Endothelial cell of umbilical vein (primary cell): ENCODE measurements at places on chromosomes 3 and 15. TPM values are rescaled to one million over a fixed set of nuclear protein-coding genes. Genes with fewer than 3 reads are reported as not detected.
A peak's percentile ranks its signal among the peaks of the same experiment; 100 is the strongest.

DNA sequence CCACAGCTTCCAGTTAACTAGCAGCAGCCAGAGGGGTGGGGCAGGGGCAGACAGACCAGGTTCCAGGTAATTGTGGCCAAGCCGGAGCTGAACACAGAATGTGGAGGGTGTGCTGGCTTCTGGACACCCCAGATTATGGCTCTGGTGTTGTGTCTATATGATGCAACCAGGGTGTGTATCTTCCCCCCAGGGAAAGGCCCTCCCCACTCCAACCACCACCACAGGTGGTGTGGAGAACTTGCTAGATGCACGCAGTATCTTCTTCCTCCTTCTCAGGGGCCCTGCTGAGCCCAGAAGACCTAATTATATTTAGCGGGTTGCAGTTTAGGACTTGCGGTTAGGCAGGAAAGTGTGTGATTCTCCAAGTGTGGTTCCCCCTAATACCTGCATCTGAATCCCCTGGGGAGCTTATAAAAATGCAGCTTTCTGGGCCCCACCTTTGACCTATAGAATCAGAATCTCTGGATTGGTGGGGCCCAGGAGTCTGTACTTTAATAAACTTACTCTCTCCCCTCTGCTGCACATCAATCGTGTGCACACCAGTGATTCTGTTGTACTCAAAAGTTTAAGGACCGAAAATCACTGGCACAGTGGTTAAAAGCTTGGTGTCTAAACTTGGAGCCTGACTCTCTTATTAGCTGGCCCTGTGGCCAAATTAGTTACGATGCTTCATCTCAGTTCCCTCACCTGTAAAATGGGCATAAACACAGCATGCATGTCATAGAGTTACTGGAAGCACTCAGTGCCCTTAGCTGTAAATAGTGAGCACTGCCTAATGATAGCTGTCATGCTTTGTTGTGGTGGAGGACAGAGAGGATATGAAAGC is 379.1 kb upstream of the PROK2 start:
- DNase-seq, result no peak
- no peak overlapping the region for H3K27ac ChIP-seq
- H3K4me1 ChIP-seq, result no peaks in the 10 kb centered on the region
- peaks cover 2% of the 10 kb centered on the region for H3K27me3 ChIP-seq

NLGN1 gene
- total RNA-seq, result 16.3 and 18.1 TPM in 2 replicates

- DNase-seq, result peak; percentile 33
- H3K27me3 ChIP-seq, result no peaks in the 10 kb centered on the region
- peak overlapping the region; percentile 88 for H3K27ac ChIP-seq
- H3K4me1 ChIP-seq, result peaks cover 38% of the 10 kb centered on the region
- peak overlapping the region; percentile 92 for H3K4me3 ChIP-seq
Measured at GRCh38 chr3:98900265-98901118, 1.0 kb downstream of the DCBLD2 start.

- no peak overlapping the region for H3K27ac ChIP-seq
- no peaks in the 10 kb centered on the region for H3K4me1 ChIP-seq
- H3K4me3 ChIP-seq, result no peak overlapping the region
Measured at GRCh38 chr3:179801856-179802255, 149.0 kb downstream of the USP13 start.

GRCh38 chr3:122076491-122077292 is 21.5 kb downstream of the CD86 start:
- peak; percentile 43 for DNase-seq
- no peaks in the 10 kb centered on the region for H3K36me3 ChIP-seq
- peaks cover 5% of the 10 kb centered on the region for H3K4me1 ChIP-seq

DNA sequence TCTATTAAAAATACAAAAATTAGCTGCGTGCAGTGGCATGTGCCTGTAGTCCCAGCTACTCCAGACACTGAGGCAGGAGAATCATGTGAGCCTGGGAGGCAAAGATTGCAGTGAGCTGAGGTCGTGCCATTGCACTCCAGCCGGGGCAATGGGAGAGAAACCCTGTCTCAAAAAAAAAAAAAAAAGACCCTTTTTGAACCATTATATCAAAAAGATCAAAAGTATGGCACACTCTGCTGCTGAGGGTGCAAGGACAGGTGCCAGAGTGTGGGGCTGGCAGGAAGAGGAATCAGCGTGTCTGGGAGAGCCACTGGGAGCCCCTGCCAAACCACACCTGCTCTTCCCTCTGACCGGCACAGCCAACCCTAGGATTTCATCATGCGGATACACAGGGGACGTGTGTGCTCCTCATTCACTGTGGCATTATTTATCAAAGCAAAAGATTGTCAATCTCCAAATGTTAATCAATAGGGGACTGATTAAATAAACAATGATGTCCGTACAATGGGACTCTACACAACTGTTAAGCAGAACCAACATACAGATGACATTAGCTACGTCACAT is 147.3 kb upstream of the TLE3 start:
- no peak overlapping the region for H3K4me3 ChIP-seq
- H3K27me3 ChIP-seq, result no peaks in the 10 kb centered on the region
- no peak for DNase-seq
- no peak overlapping the region for H3K27ac ChIP-seq
- H3K4me1 ChIP-seq, result no peaks in the 10 kb centered on the region

CSNK1G1 gene
- total RNA-seq, result 25.9 and 31.7 TPM in 2 replicates

DNA sequence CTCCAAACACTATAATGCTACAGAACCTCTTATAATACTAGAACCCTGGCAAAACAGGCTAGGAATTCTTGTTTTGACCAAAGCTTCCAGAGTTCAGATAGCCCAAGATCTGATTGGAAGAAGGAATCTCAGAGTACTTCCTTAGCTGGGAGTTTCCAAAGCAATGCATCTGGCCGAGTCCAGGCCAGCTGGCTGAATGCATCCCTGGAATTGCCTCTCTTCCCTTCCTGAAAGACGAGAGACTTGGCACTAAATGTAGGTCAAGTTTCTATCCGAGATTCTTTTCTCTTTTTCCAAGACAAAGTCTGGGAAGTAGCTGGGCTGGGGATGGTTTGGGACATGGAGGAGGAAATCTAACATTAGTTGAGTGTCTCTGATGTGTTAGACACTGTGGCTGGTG is 68.7 kb upstream of the ADPGK start:
- H3K4me3 ChIP-seq, result no peak overlapping the region
- H3K36me3 ChIP-seq, result no peaks in the 10 kb centered on the region
- no peaks in the 10 kb centered on the region for H3K27me3 ChIP-seq
- H3K4me1 ChIP-seq, result no peaks in the 10 kb centered on the region
- H3K27ac ChIP-seq, result no peak overlapping the region

- no peaks in the 10 kb centered on the region for H3K27me3 ChIP-seq
- H3K36me3 ChIP-seq, result no peaks in the 10 kb centered on the region
- no peak for DNase-seq
- peaks cover 30% of the 10 kb centered on the region for H3K4me1 ChIP-seq
- H3K27ac ChIP-seq, result peak overlapping the region; percentile 69
- H3K4me3 ChIP-seq, result no peak overlapping the region
Measured at GRCh38 chr3:153600896-153601295, 438.9 kb downstream of the RAP2B start.

- H3K4me3 ChIP-seq, result no peak overlapping the region
- H3K27ac ChIP-seq, result no peak overlapping the region
- no peaks in the 10 kb centered on the region for H3K4me1 ChIP-seq
- DNase-seq, result no peak
- H3K36me3 ChIP-seq, result peaks cover 5% of the 10 kb centered on the region
Measured at GRCh38 chr15:78171864-78172472, 22.8 kb downstream of the IDH3A start.

HYKK gene
- 2.1 and 2.7 TPM in 2 replicates for total RNA-seq

SLC9C1 gene
- 0.09 TPM in 1 of 2 replicates, not detected in the other for total RNA-seq

- no peaks in the 10 kb centered on the region for H3K36me3 ChIP-seq
- no peaks in the 10 kb centered on the region for H3K27me3 ChIP-seq
- no peaks in the 10 kb centered on the region for H3K4me1 ChIP-seq
- H3K27ac ChIP-seq, result no peak overlapping the region
- DNase-seq, result no peak
Measured at GRCh38 chr3:106058475-106058874, 189.7 kb upstream of the CBLB start.

ITGA11 gene
- 0.18 and 0.58 TPM in 2 replicates for total RNA-seq

DNA sequence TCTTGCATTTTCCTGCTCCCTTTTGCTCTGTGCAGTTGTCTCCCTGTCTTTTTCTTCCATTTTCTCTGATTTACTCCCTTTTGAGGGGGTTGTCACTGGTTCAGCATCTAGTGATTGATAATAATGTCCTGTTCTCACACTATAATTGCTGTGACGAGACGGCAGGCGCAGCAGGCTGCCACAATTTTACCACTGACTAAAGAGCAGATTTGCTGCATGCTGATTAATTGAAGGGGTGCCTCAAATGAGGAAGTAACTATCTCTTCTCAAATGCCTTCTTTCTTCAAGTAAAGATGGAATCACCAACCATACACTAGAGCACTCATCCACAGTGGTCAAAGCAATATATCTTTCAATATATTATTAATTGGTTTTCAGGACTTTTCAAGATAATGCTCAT is 219.3 kb downstream of the CBLB start:
- H3K4me1 ChIP-seq, result no peaks in the 10 kb centered on the region
- no peaks in the 10 kb centered on the region for H3K36me3 ChIP-seq
- no peaks in the 10 kb centered on the region for H3K27me3 ChIP-seq

- H3K36me3 ChIP-seq, result no peaks in the 10 kb centered on the region
- no peak overlapping the region for H3K27ac ChIP-seq
- H3K27me3 ChIP-seq, result no peaks in the 10 kb centered on the region
- no peak for DNase-seq
- no peak overlapping the region for H3K4me3 ChIP-seq
Measured at GRCh38 chr15:67746450-67746849, 78.9 kb upstream of the SKOR1 start.

GRCh38 chr3:55170444-55170843 is 242.6 kb upstream of the LRTM1 start:
- no peak for DNase-seq
- no peaks in the 10 kb centered on the region for H3K4me1 ChIP-seq
- no peaks in the 10 kb centered on the region for H3K27me3 ChIP-seq

DNA sequence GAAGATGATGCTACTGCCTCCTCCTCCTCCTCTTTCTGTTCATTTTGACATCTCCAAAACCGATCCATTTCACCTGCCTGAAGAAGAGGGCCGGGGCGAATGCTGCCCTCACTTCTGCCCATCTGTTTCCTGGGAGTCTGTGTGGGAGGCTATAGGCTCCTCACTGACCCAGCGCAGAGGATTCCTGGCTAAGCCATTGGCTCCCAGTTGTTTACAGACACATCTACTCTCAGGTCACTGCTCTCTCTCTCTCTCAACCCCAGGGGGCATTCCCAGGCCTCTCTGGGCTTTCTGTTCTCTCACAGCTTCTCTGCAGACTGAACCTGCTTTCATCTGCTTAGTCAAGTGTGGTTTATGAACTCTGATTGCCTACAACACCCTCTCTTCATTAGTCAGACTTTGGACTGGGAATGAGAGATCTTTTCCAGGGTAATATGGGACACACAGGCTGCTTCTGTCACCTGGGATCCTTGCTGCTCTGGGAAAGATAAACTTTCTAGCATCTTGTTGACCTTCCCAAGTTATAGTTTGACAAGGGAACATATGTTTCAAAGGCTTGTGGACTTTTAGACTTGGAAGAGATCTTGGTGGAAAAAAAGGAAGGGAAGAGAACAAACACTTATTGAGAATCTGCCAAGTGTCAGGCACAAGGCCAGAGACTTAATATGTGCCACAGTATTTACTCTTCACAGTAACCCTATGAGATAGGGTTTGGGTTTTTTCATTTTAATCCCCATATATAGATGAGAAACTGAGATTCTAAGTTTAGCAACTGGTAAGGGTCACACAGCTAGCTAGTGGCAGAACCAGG is 30.2 kb upstream of the USP3 start:
- H3K27me3 ChIP-seq, result no peaks in the 10 kb centered on the region
- DNase-seq, result no peak
- H3K4me3 ChIP-seq, result no peak overlapping the region
- no peak overlapping the region for H3K27ac ChIP-seq
- H3K4me1 ChIP-seq, result peaks cover 6% of the 10 kb centered on the region

DNA sequence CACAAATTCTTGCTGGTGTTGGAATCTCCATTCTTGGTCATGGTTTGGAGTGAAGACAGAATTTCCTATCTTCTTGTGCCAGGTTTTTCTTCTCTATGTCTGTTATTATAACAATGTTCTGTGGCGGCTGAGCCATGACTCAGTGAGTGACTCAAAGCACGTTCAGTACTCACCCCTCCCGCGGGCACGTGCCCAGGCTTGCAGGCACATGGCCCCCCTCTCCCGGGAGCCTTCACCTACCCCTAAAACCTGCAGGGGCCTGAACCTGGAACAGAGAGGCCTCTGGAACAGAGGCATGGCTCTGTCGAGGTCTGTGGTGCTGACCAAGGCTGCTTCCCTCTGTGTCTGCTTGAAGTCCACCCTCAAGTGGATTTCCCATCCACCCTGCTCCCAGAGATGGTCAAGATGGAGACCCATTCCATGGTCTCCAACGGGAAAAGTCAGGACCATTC is 27.6 kb downstream of the PLXNB1 start:
- peak; percentile 89 for DNase-seq
- H3K4me3 ChIP-seq, result no peak overlapping the region
- peaks cover 10% of the 10 kb centered on the region for H3K4me1 ChIP-seq
- H3K27me3 ChIP-seq, result no peaks in the 10 kb centered on the region

DNA sequence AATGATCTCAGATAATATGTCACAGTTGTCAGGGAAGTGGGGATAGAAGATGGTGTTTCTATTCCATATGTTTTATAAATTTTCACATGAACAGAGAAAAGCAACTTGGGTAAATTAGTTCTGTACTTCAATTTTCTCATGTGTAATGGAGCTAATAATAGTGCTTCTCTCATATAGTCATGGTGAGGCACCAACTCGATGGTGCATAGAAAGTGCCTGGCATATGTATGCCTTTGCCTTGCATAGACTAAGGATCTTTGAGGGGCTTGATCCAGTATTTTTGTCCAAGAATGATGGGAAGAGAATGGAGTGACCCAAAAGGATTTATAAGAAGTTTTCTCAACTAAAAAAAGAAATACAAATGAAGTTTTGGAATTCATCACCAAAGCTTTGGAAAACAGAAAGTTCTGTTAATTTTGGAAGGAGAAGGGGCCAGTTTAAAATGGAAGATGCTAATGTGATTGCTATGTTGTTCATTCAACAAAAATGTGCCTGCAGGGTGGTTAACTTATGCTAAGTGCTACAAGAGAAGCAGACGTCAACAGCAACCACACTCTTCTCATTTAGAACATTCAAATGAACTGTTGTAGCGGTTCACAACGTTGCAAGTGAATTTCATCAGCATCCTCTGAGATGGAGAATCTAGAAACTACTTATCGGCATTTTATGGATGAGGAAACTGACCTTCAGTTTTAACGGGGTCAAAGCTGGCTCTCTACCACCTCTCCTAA is 86.1 kb downstream of the RTP4 start:
- H3K4me3 ChIP-seq, result no peak overlapping the region
- no peaks in the 10 kb centered on the region for H3K36me3 ChIP-seq
- no peaks in the 10 kb centered on the region for H3K4me1 ChIP-seq
- no peak for DNase-seq
- no peaks in the 10 kb centered on the region for H3K27me3 ChIP-seq

- no peaks in the 10 kb centered on the region for H3K27me3 ChIP-seq
- no peaks in the 10 kb centered on the region for H3K36me3 ChIP-seq
- DNase-seq, result no peak
- H3K4me1 ChIP-seq, result no peaks in the 10 kb centered on the region
Measured at GRCh38 chr3:131250466-131250865, 131.1 kb upstream of the NUDT16 start.

DNA sequence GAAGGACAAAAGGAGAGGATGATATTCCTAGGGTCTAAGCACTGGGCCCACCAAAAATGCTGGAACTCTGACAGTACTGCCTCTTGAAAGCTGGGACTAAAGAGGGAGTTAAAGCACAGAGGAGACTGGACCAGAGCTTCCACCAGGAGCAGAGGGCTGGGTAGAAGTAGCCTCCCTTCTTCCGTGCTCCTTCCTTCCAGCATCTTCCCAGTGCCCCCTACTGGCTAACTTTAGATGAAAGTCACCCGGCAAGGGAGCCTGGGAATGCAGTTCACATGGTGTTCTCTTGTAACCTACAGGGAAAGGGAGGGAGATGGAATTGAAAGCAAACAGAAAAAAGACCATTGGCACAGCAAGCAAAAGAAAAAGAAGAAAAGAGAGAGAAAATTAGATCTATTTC is 106.1 kb upstream of the COL8A1 start:
- peak; percentile 88 for DNase-seq
- no peaks in the 10 kb centered on the region for H3K27me3 ChIP-seq
- no peaks in the 10 kb centered on the region for H3K4me1 ChIP-seq
- no peaks in the 10 kb centered on the region for H3K36me3 ChIP-seq
- no peak overlapping the region for H3K4me3 ChIP-seq
